CD4-positive, alpha-beta T cell treated with Interferon gamma for 1 hour (primary cell): ENCODE measurements at places on chromosomes 4 and X.

DNA sequence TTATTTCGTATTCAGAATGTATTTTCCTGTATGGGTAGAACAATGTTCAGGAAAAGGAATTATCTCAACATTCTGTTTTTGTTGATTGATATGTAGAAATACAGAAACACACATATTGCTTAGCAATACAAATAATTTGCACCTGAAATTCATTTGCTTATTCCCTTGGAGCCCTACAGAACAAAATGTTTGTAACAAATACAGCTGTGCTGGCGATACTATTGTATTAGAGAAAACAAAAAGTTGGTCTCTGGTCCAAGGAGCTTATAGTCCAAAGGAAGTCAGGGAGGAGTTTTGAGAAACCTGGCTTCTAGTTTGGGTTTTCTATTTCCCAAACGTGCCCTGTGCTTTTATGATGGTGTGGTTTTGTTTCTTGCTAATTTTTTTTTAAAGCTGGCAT lies 37.8 kb upstream of the CAPN6 start:
- no peak for DNase-seq

- DNase-seq: no peak
Observed at GRCh38 chr4:163603257-163603656, 108.8 kb downstream of the TMA16 start.

- no peak for DNase-seq
Observed at GRCh38 chrX:31604629-31605221, 532.9 kb upstream of the FTHL17 start.

GRCh38 chrX:150872773-150873336 lies 25.6 kb downstream of the CD99L2 start:
- no peak for DNase-seq

DNA sequence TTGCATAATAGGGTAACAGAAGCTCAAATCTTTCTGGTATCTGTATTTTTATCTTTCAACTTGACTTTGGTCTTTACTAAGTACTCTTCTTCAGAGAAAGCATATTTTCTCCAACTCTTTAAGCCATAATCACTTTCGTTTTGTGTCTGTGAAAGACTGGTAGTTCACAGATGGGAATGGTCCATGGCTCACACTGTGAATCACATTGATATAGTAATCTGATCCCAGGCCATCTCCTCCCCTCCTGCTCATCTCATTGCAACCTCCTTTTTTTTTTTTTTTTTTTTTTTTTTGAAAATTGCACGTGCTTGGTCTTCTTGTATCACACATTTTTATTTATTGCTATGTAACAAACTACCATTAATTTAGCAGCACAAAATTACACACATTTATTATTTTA lies 694.5 kb upstream of the SLIT2 start:
- no peak for DNase-seq

DNA sequence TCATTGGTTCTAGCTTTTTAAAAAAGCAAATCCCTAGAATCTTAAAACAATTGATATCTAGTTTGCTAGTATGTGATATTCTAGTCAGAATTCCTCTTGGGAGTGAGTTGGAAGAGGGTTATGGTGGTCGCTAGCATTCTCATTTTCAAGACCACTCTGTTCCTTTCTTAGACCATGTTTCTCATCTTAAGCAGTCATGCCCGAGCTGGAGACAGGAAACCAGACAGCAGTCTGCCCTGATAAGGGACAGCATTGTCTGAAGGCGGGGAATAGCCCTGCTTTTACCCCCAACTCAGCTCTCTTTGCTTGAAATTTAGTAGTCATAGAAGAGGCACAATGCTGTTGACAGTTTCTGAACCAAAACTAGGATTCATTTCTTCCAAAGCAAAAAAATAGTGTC lies 5.2 kb downstream of the KLF3 start:
- no peak for DNase-seq

DNA sequence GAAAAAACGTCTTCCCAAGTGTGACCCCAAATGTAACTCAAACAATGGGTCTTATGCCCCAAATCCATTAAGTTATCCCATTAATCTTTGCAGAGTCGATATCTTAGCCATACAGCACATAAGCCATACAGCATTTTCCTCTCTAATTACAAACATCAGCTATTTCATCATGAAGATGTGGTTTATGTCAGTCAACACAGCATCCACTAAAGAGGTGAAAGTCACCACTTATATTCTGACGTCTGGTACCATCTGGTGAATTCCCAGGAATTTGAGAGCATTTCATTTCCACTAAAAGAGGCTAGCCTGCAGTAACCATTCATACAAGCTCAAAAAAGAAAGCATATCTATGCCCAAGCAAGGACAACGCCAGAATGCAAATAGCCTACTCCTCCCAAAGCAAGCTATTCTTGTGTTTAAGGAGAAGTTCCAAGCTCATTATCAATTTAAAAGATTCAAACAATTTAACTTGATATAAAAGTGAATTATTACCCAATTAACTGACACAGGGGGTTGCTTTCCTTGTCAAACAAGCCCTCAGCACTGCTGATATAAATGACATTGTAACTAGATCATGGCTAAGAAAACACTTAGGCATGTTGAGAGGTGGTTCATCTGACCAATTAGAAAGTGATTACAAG lies 203.3 kb downstream of the ANTXR2 start:
- DNase-seq: no peak

DNA sequence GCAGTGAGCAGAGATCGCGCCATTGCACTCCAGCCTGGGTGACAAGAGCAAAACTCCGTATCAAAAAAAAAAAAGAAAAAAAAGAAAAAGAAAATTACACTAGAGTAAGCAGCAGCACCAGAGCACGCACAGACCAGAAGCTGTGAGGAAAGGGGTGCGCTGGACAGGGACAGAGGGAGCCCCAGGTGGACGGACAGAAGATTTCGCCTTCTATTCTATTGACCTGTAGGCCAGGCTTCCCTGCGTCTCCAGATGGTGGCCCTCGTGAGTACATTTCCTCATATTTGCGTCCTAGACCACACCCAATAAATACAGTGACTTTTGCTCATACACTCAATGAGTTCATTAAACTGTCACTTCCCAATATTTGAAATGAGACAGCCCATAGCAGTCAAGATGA lies 19.1 kb downstream of the MTNR1A start:
- no peak for DNase-seq

- no peak for DNase-seq
Observed at GRCh38 chr4:109589605-109590004, 29.6 kb downstream of the MCUB start.

GRCh38 chr4:181234951-181235680 lies 1008.1 kb upstream of the TENM3 start:
- no peak for DNase-seq

DNA sequence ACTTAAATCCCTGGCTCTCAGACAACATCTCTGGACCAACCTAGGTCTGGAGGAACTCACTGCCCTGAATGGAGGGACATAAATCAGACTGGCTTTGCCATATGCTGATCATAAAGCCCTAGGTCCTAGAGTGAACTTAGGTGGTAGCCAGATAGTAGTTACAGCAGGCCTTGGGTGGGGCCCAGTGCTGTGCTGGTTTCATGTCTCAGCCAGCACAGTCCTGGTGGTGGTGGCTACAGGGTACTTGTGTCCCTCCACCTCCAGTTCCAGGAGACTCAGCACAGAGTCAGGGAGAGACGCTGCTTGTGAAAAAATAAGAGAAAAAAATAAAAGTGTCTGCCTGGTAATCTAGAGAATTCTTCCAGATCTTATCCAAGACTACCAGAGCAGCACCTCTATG lies 40.3 kb downstream of the GSX2 start:
- DNase-seq: no peak

DNA sequence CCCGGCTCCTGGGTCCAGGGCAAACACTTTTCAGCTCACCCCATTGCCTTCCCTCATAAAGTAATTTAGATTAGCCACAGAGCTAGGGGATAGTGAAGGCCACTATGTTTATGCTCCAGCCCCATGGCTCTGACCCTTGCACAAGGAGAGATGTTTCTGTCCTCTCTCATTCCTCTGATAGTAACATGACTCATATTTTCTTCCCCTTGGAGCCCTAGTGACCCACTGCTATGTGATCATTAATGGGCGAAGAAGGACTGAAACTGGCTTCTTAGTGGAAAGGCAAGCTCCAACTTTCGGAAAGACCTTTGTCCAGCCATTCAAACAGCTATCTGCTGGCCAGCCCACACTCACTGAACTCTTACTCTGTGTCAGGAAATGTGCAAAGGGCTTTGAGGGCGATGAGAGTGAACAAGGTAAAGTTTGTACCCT lies 12.3 kb downstream of the CLDN2 start:
- no peak for DNase-seq

DNA sequence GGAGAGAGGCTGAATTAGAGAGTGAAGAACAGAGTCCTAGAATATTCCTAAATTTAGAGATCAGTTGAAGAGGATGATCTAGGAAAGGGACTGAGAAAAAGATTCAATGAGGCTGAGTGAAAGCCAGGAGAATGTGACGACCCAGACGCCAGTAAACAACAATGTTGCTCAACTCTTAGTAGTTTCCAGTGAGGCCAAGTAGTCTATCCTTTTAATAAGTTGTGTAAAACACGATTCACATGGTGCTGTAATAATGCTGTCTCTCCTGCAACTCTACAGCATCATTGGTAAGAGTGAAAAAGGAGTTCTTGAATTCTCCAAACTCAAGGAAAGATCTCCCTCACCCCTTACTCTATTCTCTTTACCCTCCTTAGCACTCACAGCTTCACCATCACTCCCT lies 140.3 kb downstream of the CFAP299 start:
- no peak for DNase-seq

GRCh38 chr4:28548594-28548993 lies 1688.0 kb downstream of the STIM2 start:
- DNase-seq: no peak

GRCh38 chr4:73978886-73979285 lies 2.9 kb downstream of the PF4 start:
- no peak for DNase-seq

DNA sequence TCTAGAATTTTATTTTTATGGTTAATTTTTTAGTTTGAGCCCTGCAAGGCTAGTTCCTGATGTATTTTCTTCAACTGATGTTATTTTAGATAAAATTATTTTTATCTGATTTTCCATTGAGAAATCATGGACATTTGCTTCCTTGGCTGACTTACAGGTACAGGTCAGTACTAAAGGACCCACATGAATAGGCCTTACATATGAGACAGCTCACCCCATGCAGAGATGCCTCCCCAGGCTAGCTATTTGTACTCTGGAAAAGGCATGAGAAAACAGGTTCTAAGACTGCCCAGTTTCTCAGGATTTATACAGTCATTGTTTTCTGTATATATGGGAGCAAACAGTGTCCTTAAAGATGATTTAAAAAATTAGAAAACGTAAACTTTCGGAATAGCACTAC lies 255.5 kb downstream of the BMPR1B start:
- DNase-seq: no peak

- DNase-seq: no peak
Observed at GRCh38 chr4:7001271-7001670, 41.9 kb upstream of the TADA2B start.

- no peak for DNase-seq
Observed at GRCh38 chr4:1600811-1601532, 83.1 kb downstream of the FAM53A start.

- DNase-seq: peak; percentile 67
Observed at GRCh38 chr4:2469192-2469984, 482 bp downstream of the RNF4 start.

GRCh38 chrX:51922561-51922960 lies 29.1 kb downstream of the MAGED1 start:
- DNase-seq: no peak

- DNase-seq: no peak
Observed at GRCh38 chr4:102554482-102554881, 53.3 kb downstream of the NFKB1 start.

DNA sequence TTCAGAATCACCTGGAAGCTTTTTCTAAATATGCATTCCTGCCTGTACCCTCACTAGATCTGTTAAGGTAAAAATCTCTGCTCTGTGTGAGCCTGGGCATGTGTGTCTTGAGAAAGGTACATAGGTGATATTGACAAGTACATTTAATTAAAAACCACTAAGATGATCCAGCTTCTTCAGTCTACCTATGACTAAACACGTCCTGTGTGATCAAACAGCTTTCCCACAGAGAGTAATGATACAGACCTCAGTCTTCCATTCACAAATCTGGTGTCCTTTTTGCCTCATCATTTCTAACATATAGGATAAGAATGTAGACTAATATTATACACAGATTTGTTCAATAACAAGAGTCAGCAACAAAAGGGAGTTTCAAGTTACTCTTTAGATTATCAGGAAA lies 42.6 kb downstream of the GALNT7 start:
- DNase-seq: no peak

DNA sequence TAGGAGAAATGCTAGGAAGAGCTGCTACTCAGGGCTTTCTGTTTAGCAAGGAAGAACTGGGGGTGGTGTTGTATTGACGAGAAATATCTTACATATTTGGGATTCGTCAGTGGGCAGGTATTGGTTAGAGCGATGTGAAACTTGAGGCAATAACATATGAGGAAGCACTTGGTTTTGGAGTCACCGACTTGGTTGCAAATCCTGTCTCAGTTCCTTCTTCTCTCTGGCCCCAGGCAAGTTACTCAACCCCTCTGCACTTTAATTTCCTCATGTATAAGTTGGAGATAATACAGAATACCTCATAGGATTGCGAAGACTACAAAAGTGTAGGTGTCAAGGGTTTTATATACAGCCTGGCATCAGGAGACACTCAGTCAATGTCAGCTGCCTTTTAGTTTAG lies 34.1 kb downstream of the GPAT3 start:
- peak; percentile 23 for DNase-seq

GRCh38 chrX:146854281-146854680 lies 39.7 kb upstream of the CXorf51A start:
- DNase-seq: no peak

DNA sequence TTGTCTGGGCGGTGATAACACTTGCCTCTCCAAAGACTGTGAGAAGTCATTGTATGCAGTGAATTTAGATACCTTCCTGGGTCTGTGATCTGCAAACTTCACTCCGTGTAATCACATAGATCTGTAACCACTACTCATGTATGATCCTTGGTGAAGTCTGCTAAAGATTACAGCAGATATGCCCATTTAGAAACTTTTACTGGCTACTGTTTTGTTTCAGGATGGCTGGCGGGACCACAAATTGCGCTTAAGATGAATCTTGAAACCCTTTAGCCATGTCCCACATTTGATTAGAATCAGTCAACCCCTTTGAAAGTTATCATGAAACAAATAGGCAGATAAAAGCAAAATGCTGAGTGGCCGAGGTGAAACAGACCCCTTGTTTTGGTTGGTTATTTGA lies 126.5 kb upstream of the SCML1 start:
- no peak for DNase-seq

DNA sequence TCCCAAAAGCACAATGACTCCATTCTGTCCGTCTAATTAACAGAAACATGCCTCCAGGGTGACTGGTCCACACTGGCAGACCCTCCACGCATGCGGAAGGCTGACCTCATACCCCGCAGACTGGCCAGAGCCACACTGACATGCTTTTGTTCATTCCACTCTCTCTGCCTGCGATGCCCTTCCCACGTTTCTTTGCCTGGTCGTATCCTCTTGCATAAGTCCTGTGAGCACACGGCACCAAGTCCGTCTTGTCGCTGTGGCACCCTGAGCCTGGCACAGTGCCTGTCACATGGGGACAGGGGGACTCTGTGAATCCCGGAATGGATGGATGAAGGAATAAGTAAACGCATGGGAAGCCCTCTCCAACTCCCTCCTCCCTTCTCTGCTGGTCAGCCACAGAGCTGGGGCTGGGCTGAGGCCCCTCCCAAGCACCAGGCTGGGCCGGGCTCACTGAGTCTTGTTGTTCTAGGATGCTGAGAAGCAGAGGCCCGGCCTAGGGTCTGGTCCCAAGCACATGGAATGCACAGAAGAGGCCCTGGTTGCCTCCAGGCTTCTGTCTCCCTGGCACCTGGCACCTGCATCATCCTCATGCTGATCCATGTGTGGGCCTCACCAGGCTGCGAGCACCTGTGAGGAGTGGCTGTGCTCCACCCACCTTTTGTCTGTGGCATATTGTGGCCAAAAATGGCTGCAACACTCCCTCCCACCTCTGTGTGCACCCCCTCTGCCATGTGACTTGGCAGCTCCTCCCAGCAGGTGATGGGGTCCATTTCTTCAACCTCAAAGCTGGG lies 38.9 kb upstream of the C4orf50 start:
- DNase-seq: no peak
